ENCODE measurements at places on chromosomes 12 and 14.

DNA sequence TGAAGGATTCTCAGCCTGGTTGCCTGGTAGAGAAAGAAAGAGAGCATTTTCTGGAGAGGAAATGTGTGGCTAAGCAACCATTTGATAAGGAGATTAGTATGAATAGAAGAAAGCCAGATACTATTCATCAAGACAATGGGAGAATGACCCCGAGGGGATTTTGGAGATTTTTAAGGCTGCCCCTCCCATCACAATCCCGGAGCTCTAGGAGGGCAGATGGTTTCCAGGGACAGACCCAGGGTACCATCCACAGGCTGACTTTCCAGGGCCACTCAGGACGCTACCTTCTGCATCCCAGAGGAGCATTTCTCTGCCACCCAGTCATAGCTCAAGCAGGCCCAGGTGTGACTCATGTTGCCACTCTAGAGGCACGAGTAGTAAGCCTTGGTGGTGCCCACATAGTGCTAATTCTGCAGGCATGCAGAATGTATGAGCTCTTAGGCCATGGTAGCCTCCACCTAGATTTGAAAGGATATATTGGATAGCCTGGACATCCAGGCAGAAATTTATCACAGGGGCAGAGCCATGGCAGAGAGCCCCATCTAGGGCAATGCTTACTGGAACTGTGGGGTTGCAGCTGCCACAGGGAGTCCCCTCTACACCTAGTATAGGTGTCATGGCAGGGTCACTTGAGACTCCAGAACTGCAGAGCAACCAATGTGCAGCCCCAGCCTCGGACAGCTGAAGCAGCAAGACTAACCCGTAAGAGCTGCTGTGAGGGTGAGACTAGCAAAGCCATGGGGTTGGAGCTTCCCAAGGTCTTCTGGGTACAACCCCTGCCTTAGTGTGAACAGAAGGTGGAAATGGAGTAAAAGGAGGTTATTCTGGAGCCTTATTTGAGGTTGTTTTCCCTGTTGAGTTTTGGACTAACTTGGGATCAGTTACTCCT, 366.0 kb downstream of the ZFP36L1 start:
- DNase-seq = no peak

DNA sequence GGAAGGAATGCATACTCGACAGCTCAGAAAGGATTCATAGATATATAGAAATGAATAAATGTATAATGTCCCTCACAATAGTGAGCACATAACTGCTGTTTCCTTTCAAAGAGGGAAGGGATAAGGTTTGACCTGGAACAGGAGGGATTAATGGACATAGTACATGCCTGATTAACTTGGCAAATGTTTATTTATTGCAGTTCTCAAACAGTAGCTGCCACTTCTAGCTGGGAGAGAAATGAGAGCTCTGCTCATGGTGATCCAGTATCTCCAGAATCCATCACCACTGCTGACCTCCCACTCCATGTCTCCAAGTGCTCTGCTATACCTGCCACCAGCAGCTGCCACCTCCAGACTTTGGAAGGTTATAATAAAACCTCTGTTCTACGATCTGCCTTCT, 108.1 kb downstream of the LRIG3 start:
- no peak for DNase-seq

DNA sequence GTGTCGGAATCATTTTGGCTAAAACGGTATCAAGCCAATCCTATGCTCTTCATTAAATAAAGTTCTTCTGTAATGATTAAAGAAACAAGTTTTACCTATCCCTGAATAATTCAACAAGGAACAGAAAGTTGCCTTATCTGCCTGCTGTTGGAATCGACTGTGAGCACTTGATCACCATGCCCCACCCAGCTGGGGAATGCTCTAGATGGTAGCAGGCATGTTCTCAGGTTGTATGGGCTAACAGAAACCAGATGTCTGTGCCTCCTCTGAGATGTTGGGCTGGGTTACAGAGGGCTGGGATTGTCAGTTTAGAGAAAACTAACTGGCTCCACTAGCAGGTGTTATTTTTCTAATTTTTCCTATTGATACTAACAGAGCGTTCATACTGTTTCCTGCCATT, 28.9 kb downstream of the RTRAF start:
- no peak for DNase-seq

DNA sequence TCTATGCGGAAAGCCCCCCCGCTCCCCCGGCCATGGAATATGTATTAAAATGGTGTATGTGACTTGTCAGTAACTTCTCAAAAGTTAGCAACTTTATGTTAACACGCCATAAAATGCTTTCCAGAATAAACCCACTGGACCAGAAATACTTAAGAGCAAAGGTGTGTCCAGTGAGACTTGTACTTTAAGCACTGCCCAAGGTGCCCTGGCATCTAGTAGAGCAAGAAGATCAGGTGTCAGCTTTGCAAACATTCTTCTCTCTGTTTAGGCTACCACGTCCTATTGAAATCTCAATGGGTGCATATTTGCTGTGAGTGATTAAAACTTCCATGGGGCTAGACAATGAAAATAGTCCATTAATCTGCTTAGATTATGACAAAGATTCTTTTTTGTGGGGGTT, 201.2 kb downstream of the ESR2 start:
- DNase-seq = no peak

GRCh38 chr14:63524537-63525155, 18.5 kb downstream of the PPP2R5E start:
- no peak for DNase-seq

GRCh38 chr14:70350078-70350477, 9.4 kb downstream of the COX16 start:
- DNase-seq = no peak

GRCh38 chr14:92532490-92533163, 19.0 kb downstream of the RIN3 start:
- DNase-seq = no peak

GRCh38 chr12:12387501-12387900, 30.6 kb downstream of the BORCS5 start:
- DNase-seq = no peak

- no peak for DNase-seq
These were observed 236.3 kb downstream of the SLC25A21 start for GRCh38 chr14:36935976-36936678.

- no peak for DNase-seq
These were observed 45.2 kb downstream of the RDH12 start for GRCh38 chr14:67746927-67747326.

DNA sequence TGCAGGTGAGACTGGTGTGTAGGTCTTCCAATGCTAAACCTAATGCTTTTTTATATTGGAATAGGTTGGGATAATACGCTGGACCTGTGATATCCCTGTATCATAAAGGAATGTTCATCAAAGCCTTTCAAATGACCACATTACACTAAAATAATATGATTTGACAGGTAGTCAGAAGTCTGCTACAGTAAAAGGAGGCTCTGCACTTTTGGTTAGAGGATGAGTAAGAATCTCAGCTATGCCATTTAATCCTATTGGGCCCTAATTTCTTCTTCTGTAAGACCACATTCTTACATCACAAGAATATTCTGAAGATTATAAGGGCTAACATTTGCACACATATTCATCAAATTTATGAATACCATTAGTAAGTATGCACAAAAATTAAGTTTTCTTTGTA, 250.5 kb upstream of the FLRT2 start:
- DNase-seq = no peak

GRCh38 chr12:48280572-48280971, 70.1 kb downstream of the ZNF641 start:
- DNase-seq = no peak

DNA sequence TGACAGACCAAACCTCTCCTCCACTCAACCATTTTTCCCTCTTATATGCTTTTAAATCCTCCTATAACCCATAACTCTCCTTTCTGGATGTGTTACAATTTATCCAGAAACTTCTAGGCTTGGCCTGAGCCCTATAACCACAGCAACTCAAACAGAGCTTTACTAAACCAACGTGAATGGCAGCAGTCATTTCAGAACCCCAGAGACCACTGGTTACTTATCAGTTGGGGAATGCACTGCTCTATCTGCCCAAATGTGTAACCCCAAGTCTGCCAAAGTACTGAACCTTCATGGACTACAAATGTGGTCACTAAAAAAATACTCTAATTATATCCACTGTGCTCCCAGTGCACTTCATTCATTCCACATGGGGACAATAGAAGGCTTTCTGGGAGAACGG, 42.0 kb downstream of the NAA25 start:
- no peak for DNase-seq

GRCh38 chr14:84523746-84524145, 1006.2 kb upstream of the FLRT2 start:
- no peak for DNase-seq

DNA sequence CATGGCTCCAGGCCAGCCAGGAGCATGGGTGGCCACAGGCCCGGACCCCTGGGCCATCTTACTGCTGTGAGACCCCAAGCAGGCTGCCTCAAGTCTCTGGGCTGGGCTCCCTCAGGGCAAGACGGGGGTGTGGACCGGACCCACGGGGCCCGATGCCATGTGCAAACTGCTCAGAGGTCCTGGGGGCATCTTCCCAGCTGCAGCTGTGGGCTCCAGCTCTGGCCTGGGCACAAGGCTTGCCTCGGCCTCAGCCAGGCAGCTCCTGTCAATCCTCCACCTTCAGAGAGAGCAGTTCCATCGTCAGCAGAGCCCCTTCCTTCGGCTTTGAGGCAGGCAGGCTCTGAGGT, 12.4 kb upstream of the GPR132 start:
- no peak for DNase-seq

GRCh38 chr14:35701531-35701930, 107.6 kb downstream of the RALGAPA1 start:
- DNase-seq = no peak

GRCh38 chr12:47111392-47111778, 31.6 kb upstream of the AMIGO2 start:
- DNase-seq = no peak

DNA sequence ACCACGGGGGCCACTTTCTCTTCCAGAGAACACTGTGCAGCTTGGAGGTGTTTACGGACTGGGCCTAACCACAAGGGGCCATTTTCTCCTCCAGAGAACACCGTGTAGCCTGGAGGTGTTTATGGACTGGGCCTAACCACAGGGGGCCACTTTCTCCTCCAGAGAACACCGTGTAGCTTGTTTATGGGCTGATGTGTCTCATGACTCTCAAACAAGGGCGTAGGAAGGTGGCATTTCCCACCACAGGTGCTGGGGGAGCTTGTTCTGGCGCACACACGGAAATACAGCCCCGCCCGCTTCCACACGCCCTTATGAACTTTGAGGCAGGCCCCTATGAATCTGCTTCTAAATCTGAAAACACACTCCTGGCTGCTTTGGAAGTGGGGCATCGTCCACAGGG, 174.6 kb upstream of the SFSWAP start:
- DNase-seq = no peak

GRCh38 chr14:77041881-77042545, 13.5 kb upstream of the IRF2BPL start:
- DNase-seq = no peak

- DNase-seq = no peak
These were observed 365.8 kb downstream of the BCAT1 start for GRCh38 chr12:24582954-24583601.

DNA sequence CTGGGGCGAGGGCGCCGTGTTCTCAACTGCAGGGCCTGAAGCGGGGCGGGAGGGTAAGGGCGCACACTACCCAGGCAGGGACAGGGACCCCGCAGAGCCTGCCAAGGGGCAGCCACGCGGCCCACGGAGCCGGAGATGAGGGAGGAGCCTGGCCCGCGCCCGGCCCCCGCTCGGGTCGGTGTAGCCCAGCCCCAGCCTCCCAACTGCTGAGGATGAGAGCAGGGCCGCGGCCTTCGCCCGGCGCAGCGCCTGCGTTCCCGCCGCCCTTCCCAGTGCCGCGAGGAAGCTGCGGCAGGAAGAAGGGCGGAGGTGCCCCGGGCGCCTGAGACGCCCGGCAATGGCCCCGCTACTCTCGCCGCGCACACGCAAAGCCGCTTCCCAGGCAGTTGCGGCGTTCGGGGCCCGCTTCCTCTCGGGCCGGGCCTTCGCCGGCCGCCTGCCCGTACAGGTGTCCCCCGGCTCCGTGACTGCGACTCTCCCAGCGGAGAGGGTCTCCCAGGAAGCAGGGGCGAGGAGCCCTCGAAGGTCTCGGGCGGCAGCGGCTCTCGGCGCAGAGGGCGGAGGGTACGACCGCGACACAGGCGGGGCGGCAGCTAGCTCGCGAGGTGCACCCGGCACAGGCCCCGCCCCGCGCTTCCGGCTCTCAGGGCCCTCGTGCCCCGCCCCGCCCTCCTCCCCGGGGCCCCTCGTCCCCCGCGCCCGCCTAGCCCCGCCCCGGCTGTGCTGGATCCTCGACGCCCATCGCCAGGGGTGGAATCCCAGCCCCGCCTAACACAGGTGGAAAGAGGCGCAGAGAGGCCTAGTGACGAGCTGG, 24.8 kb upstream of the YY1 start:
- DNase-seq = peak; percentile 88

DNA sequence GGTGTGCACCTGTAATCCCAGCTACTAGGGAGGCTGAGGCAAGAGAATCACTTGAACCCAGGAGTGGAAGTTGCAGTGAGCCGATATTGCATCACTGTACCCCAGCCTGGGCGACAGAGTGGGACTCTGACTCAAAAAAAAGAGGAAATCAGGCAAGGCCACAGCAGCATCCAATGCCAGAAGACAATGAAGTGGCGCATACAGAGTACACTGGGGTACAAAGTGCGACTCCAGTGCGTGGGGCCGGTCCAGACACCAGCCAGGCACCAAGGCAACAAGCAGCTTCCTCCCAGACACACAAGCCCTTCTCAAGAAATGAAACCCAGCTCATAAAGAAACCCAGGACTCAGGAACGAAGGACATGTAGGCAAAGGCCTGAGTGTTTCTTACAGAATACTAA, 28.2 kb downstream of the TTC7B start:
- DNase-seq = no peak

GRCh38 chr14:59986556-59987059, 66.7 kb downstream of the LRRC9 start:
- no peak for DNase-seq

DNA sequence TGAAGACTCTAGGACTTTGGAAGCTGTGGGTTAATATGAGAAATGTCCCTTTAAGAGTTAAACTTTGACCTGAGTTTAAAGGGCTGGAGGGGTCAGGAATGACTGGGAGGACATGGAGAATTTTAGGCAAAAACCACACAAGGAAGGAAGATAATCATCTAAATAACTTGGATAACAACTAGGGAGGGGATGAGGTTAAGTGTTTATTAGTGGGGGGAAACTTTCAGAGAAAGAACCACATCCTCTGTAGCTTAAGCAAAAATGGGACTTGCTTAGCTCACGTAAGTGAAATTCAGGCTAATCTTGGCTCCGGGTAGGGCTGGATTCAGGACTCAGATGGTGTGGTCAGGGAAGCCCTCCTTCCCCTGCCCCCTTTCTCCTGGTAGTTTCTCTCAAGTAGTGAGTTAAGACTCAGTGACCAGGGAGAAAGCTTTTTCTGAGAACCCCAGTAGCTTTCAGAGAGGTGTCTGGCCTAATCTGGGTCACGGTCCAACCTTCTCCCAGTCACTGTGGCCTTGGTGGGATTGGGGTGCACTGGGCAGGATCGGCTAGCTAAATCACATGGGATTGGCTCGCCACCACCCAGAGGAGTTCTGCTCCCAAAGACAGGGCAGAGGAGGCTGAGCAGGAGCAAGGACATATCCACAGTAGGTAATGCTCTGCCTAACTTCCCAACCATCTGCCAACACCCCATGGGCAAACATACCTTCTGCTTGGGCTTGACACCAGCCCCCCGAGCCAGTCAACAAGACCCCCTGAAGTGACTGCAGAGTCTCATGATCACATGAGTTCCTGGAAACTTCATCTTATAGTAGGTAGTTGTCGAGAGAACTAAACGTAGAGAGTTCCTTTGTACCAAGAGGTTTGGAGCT, 52.8 kb downstream of the ARF6 start:
- DNase-seq = no peak

Measured in left forelimb (tissue), 1 donor.